ENCODE measurements at places on chromosomes 1 and 21.
A peak's percentile ranks its signal among the peaks of the same experiment; 100 is the strongest.

DNA sequence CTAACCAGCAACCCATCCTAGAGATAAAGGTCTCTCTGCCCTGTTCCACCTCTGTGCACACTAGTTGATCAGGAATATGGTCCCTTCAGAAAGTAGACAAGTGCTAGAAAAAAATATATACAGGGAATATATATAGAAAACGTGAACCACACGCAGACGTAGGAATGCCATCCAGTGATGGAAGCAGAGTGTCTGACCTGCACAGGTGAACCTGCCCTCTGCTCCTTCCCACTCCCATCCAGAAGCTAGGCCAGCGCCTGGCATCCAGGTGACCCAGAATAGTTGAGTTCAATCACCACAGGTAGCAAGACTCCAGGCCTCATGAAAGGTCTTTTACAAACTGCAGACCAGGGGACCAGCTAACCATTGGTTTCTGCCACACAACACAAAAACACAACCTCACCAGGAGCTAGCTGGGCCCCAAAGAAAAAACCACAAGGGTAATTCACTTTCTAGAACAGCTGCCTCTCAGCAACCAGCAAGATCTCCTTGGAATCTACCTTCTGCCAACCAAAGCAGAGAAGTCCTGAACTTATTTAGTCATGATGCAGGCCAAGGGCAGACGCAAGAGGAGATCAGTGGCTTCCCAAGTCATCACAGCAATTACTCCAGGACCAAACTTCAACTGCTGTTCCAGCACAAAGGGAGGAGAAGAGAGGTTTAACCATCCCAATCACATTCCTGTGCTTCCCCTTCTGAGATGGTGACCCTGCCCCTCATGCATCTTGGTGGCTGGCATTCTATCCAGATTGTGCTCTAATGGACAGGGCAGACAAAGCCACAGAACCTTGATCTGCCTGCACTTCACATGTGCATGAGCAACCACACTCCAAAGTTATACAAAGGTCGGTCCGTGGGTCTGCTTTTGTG is 53.0 kb downstream of the GPR161 start:
- no peak for DNase-seq

- peak; percentile 64 for DNase-seq
Measured at GRCh38 chr1:183002797-183003196, 20.4 kb upstream of the LAMC1 start.

- DNase-seq = no peak
Measured at GRCh38 chr21:23858878-23859277, 1748.4 kb downstream of the MRPL39 start.

GRCh38 chr21:32330784-32331311 is 32.2 kb downstream of the MRAP start:
- DNase-seq = no peak

DNA sequence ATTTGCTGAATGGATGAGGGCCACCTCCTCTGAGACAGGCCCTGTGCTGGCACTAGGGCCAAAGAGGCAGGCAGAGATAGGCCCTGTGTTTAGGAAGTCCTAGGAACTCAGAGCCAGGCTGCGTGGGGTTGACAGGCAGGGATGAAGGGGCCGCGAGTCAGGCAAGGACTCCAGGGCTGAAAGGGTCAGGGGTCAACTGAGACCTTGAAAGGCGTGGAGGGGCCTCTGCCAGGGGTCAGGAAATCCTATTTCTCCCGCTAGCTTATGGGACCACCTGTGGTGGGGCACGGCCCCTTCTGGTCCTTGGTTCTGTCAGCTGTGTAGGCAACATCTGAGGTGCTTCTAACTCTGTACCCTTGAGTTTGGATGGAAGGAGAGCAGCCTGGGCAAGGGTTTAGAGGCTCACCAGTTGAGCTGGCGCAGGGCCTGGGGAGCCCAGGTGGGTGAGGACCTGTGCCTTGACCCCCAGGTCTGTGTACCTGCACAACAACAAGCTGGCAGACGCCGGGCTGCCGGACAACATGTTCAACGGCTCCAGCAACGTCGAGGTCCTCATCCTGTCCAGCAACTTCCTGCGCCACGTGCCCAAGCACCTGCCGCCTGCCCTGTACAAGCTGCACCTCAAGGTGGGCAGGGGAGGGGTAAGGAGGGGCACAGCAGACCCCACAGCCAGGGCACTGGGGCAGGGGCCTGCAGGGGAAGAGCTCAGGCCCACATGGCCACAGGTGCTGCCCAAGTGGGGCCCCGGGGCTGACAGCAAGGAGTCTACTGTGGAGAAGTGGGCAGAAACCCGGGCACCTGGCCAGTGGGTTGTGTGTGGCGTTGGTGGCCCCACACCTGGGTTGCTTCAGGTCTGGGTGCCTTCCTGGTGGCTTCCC is 14.9 kb downstream of the PODN start:
- DNase-seq = no peak

GRCh38 chr1:19936061-19936750 is 12.8 kb upstream of the PLA2G2E start:
- DNase-seq = peak; percentile 56

DNA sequence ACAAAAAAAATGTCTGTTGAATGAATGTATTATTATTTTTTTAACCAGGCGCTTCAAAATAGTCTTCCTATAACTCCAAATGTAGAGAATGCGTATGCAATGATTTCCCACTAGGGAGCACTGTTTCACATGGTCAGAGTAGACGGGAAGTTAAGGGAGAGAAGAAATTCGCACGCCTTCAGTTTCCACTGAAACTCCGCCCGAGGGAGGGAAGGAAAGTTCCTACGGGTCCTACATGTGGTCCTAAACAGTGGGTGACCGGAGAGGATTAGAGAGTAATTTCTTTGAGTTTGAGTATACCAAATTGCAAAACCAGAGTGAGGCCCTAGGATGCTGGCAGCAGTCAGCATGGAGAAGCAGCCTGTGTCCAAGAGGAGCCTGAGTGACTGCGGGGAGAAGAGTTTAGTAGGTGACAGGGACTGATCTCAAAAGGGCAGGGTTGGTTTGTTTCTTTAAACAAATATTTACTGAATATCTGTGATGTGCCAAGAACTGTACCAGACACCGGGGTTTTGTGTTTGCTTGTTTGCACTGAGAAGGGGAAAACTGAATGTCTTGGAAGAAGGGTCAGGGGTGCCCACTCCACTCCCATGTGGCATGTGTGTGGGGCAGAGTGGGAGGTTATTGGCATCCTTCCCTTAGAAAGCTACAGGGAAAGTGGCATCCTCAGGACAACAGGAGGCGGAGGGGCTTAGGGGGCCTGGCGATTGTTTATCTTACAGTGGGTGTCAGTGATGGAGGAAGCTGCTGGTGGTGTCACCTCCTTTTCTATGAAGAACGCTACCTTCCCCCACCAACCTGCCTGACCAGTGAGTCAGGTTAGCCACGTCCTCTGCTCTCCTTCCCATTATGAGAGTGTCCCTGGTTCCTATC is 22.8 kb downstream of the RNU5D-1 start:
- peak; percentile 73 for DNase-seq

DNA sequence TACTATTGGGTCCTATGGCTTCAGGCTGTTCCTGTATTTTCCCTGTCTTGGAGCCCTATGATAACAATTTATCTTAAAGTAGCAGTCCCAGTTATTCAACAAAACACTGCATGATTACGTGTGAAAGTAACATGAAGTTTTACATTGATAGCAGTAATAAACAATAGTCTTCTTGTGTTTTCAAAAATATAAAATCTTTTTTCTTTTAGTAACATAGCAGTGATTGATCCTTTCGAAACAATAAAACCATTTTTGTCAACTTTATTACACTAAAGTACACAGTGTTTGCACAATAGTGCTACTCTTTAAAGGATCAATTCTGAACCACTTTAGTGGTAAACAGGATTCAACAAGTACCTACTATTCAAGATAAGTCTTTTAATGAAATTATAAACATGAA is 90.6 kb downstream of the GPATCH2 start:
- no peak for DNase-seq

- DNase-seq = no peak
Measured at GRCh38 chr1:98458511-98459485, 202.7 kb upstream of the SNX7 start.

GRCh38 chr1:101221945-101222429 is 14.8 kb upstream of the S1PR1 start:
- peak; percentile 18 for DNase-seq

DNA sequence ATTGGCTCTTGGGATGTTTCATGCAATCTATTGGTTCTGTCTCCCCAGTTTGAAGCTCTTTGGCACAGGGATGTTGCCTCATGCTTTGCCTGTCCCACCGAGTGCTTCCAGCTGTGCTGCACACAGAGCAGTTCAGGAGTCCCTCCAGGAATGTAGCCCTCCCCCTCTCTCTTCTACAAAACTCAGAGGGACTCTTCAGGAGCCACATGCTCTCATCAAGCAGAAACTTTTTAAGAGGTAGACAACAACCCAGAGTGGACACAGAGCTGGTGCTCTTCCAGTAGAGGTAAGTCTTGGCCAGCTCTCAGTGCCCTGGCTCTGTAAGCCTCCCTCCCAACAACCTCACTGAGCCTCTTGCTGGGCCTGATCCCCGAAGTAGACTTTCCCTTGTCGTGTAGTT is 11.6 kb upstream of the ZNF697 start:
- DNase-seq = no peak

DNA sequence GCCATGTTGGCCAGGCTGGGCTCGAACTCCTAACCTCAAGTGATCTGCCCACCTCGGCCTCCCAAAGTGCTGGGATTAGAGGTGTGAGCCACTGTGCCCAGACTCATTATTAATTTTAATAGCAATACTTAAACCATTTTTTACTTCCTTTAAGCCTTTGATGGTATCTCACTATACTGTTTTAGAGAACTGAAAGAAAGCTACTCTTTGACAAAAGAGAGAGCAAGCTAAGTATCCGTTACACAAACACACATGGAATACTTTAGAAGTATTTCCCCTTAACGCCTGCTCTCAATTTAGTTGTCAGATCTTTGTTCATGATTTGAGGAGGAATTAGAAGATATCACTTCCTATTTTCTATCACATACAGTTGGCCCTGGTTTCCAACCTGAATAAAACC is 189.4 kb downstream of the COP1 start:
- DNase-seq = peak; percentile 88

DNA sequence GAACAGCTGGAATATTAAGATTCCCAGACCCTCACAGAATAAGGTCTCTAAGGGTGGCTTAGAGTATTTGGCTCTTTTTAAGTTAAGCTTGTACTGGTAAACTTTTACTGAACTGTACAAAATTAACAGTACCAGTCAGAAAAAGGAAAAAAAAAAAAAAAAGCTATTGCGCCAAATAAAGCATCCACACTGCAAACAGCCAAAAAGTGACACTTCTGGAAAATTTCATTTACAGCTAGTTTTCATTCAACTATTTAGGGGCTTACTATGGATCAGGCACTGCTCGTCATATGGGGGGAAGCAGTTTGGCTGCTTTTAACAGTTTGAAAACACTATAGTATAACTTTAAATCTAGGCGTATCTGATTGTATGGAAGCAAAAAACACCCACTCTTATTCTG is 139.6 kb downstream of the EIF4G3 start:
- DNase-seq = no peak

GRCh38 chr1:24721533-24721932 is 23.7 kb upstream of the CLIC4 start:
- DNase-seq = no peak

GRCh38 chr1:210292231-210292871 is 36.4 kb upstream of the HHAT start:
- no peak for DNase-seq

DNA sequence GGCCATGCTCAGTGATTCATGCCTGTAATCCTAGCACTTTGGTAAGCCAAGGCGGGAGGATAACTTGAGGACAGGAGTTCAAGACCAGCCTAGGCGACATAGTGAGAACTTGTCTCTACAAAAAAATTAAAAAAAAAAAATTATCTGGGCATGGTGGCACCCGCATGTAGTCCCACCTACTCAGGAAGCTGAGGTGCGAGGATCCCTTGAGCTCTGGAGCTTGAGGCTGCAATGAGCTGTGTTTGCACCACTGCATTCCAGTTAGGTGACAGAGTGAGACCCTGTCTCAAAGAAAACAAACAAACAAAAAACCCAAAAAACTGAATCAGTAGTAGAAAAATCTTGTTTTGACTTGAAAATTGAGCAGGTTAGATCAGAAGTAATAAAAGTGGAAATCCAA is 67.1 kb upstream of the IPO9 start:
- no peak for DNase-seq

DNA sequence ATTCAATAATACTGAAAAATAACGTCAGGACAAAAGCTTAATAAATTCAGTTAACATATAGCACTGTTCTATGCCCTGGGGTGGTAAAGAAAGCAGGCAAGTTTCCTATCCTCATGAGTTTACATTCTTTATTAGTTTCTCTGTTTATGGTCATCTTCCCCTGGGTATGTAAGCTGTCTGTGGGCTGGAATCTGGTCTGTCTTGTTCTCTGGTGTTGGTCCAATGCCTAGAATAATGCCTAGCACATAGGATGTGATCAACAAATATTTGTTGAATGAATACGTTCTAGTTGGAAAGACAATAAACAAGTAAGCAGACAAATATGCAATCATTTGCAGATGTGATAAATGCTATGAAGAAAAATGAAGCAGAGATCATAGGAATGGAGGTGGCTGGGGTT is 7.2 kb upstream of the IGSF3 start:
- no peak for DNase-seq

DNA sequence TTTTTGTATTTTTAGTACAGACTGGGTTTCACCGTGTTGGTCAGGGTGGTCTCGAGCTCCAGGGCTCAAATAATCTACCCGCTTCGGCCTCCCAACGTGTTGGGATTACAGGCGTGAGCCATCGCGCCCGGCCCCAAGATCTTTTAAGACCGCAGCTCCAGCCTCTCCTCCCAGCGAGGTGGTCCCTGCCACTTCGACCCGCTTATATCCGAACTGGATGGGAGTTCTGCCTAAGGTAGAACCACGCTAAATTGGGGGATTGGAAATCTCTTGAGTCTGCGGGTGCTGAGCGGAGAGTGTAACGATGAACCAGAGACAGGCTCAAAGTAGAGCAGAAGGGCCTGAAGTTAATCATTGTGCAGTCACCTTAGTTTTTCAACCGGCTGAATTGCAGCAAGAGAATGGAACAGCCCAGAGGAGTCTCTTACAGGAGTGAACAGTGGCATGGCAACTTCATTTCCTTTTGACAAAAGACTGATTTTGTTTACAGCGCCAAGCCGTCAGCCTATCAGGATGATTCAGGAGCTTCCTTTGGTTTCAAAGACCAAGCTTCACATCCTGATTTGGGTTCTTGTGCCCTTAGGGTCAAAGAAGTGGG is 726 bp upstream of the CYB5R1 start:
- peak; percentile 80 for DNase-seq

GRCh38 chr21:41164981-41165655 is 2.8 kb upstream of the BACE2 start:
- DNase-seq = no peak

GRCh38 chr1:19057182-19057779 is 100.8 kb upstream of the IFFO2 start:
- DNase-seq = no peak

DNA sequence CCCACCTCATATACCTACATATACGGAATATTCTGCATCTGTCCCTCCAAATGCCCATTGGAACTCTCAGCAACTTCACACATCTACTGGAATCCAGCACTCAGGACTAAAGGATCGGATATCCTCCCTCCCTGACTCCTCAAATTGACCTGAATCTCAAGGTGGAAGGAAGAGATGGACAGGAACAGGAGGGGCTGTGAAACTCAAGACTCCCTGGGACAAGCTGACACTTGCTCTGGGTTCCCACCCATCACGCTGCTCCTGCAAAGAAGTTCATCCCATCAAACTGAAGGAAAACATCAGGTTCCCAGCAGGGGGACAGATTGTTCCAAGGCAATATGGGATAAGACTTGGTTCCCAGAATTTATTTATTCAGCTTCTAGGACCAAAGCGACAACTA is 30.3 kb upstream of the TIAM1 start:
- DNase-seq = no peak
